ENCODE measurements at places on chromosomes 16 and 17.

GRCh38 chr16:12614662-12615278 is 188.9 kb downstream of the CPPED1 start:
- no peak for DNase-seq

GRCh38 chr16:77965346-77965745 is 57.0 kb upstream of the CLEC3A start:
- no peak for DNase-seq

DNA sequence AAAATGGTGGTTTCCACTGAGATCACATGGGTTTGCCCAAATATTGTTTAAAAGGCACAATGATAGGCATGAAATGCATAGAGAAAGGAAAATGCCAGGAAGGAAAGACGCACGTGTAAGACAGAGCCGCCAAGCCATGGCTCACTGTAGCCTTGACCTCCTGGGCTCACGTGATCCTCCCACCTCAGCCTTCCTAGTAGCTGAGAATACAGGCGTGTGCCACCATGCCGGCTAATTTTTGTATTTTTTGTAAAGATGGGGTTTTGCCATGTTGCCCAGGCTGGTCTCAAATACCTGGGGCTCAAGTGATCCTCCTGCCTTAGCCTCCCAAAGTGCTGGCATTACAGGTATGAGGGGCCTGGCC is 4.0 kb downstream of the BHLHA9 start:
- no peak for DNase-seq

GRCh38 chr16:6157806-6158205 is 1060.2 kb upstream of the EEF2KMT start:
- no peak for DNase-seq

DNA sequence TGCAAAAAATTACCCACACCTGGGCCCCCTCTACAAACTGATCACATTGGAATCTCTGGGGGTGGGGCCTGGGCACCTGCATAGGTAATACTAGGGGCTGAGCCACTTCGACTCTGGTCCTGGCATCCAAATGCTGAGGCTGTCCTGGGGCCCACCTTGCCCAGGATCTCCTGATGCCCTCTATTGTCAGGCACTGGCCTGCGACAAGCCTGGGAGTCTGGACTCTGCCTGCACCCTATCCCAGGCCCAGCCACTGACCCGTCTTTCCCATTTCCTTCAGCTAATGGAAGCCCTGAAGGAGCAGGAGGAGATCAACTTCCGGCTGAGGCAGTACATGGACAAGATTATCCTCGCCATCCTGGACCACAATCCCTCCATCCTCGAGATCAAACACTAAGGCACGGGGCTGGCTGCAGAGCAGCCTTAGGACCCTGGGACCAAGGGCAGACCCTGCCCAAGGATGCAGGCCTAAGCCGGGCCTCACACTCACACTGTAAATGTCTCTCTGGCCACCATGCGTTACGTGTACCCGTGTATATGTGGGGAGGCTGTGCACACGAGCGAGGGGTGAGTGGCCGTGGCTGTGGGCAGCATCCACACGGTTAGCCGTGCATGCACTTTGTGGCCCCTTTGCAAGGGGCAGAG is 140.0 kb downstream of the RAB11FIP4 start:
- DNase-seq: no peak

DNA sequence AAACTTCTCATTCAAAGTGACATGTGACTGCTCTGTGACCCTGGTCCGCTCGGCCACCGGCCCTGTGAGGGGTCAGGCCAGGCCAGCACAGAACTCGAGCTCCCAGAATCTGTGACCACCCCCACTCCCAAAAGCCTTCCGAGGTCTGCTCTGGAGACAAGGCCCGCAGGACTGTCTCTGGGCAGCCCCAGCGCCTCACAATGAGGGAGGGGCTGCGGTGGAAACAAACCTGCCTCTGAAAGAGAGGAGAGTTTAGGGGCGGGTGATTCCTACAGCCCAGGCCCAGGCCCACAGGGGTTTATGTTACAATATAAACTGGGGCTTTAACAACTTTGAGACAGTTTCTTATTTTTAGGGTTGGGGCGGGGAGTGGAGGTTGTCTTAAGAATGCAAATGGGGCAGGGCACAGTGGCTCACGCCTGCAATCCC is 19.9 kb downstream of the IGFBP4 start:
- DNase-seq: no peak

GRCh38 chr16:12229759-12230594 is 253.4 kb downstream of the SNX29 start:
- peak; percentile 83 for DNase-seq

DNA sequence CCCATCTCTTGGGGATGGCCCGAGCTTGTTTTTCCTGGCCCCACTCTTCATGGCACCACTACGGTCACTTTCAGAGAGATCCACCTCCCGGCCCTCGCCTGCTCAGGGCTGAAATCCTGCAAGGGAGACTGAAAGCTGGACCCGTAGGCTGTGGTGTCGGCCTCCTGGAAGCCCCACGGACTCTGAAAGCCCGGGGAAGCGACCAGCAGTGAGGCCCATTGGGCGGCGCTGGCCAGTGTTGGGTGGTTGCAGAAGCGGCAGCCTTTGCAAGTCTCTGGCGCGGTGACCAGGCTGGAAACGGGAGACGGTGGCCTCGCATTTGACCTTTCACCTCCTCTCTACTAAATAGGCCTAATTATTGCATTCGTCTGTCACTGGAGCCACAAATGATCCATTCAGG is 186.0 kb upstream of the FOXF1 start:
- DNase-seq: no peak

DNA sequence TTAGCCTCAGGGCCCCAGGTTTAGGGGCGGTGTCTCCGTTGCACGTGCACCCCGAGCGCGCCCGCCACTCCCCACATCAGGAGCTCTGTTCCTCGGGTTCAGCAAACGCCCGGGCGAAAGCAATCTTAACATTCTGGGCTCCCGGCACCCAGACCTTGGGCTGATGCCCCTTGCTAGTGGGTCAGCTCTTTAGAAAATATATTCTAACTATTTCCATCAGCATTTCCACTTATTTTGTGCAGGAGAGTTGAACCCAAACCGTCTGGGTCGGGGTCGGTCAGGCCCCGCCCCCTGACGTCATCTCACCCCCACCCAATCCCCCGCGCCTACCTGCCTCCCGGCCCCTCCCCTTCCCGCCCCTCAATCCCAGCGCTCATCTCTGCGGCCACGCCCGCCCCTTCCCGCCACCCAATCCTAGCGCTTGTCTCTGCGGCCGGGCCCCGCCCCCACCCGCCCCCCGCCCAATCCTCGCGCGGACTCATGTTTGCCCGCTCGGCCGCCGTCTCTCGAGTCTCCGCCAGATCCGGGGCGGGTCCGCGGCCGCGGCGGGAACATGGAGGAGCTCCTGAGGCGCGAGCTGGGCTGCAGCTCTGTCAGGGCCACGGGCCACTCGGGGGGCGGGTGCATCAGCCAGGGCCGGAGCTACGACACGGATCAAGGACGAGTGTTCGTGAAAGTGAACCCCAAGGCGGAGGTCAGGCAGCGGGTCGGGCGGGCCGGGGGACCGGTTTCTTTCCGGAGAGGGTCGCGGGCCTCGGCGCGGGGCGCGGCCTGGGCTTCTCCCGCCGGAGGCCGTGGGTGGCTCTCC is at the start of gene FN3KRP:
TSS of gene FN3KRP (plus strand) at position 504 of the 808 bp plus-strand sequence. CDS start at position 554, 50 bp downstream.
- peak; percentile 91 for DNase-seq

DNA sequence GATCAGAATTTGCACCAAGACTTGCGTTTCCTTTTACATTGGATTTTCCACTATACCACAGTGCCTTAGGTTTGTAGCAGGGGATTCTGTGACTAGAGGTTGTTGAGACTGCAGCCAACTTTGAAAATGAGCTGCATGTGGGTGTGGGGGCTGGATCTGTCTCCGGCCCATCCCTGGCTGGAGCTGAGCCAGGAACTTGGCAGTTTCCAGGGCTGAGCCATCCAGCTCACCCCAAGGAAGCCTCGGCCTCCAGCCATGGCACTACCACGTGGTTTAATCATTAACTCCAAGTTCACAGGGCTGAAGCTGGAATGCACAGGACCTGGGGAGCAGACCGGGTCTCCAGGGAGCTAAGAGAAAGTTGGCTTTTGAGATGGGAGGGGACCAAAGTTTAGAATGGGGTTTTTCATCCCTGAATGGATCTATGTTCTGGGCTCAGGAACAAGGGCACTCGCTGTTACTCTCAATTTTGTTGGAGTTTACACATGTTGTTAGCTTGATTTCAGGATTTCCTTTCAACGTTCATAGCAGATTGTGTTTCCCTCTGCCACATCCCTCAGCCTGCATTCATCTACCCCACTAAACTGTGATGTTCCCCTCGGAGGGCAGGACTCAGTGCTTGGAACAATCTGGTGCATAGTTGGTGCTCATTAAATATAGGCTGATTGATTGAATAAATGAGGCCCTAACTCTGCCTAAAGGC is 42.3 kb upstream of the HNF1B start:
- no peak for DNase-seq

- DNase-seq: no peak
These were observed 31.0 kb upstream of the CNEP1R1 start for GRCh38 chr16:49994006-49994405.

DNA sequence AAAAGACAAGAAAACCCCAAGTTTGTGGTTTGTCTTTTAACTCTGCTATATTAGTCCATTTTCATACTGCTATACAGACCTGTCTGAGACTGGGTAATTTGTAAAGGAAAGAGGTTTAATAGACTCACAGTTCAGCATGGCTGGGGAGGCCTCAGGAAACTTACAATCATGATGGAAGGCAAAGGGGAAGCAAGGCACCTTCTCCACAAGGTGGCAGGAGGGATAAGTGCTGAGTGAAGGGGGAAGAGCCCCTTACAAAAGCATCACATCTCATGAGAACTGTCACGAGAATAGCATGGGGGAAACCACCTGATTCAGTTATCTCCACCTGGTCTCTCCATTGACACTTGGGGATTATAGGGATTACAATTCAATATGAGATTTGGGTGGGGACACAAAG is 13.5 kb upstream of the ADAM11 start:
- DNase-seq: no peak

DNA sequence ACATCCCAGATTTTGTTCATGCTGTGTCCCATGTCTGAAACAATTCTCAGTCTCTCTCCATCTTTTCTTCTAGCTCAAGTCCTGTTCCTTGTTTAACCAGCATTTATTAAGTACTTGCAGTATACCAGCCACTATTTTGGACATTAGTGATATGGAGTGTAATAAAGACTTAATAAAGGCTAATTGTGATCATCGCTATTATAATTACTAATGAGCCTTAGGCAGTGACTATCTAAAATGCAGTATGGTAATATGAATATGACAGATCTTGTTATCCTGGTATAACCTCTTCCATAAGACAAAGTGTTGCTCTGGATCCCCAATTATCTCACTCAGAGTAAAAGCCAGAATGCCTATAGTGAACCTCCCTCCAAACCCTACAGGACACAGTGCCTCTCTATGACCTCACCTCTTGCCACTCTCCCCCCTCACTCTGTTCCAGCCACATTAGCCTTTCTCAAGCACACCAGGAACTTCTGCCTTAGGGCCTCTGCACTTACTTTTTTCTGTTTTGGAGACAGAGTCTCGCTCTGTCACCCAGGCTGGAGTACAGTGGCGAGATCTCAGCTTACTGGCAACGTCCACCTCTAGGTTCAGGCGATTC is 1.8 kb upstream of the FLOT2 start:
- no peak for DNase-seq

- no peak for DNase-seq
These were observed 904.8 kb downstream of the CDH8 start for GRCh38 chr16:61131447-61131846.

- peak; percentile 43 for DNase-seq
These were observed 1.2 kb upstream of the FDXR start for GRCh38 chr17:74873874-74874614.

- no peak for DNase-seq
These were observed 36.4 kb upstream of the SLC12A3 start for GRCh38 chr16:56828647-56829046.

DNA sequence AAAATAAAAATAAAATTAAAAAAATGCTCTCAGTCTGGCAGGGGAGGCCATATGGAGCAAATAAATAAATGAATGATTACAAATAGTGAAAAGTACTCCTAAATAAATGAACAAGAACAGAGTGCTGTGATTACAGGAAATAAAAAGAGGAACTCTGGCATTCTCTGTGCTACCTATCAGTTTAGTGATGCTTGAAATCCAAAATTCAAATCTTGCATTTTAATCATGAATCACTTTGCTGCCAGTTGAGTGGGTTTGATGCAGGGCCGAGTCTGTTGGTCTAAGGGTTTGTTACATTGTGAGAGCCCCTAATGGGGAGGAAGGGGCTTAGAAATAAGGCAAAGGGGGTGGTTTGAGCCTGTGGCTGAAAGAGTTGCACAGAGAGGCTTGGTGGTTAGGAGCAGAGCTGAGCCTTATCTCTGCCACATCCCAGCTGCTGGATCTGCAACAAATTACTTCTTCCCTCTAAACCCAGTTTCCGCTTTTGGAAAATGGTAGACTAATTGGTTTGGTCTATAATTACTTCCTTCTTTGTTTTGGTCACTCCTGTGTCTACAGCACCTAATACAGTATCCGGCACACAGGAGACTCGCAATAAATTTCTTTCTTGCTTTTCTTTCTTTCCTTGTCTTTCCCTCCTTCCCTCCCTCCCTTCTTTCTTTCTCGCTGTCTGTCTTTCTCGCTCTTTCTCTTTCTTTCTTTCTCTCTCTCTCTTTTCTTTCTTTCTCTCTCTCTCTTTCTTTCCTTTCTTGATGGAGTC is 6.3 kb upstream of the ABCC1 start:
- DNase-seq: no peak

- DNase-seq: no peak
These were observed 3.0 kb upstream of the BCAR1 start for GRCh38 chr16:75254359-75254837.

- no peak for DNase-seq
These were observed 506.2 kb downstream of the WWOX start for GRCh38 chr16:78605548-78606101.

GRCh38 chr17:52011064-52011463 is 147.4 kb downstream of the CA10 start:
- DNase-seq: no peak

GRCh38 chr17:80826346-80826954 is 165.2 kb upstream of the CHMP6 start:
- no peak for DNase-seq

GRCh38 chr16:78050734-78051400 is 28.5 kb downstream of the CLEC3A start:
- no peak for DNase-seq

DNA sequence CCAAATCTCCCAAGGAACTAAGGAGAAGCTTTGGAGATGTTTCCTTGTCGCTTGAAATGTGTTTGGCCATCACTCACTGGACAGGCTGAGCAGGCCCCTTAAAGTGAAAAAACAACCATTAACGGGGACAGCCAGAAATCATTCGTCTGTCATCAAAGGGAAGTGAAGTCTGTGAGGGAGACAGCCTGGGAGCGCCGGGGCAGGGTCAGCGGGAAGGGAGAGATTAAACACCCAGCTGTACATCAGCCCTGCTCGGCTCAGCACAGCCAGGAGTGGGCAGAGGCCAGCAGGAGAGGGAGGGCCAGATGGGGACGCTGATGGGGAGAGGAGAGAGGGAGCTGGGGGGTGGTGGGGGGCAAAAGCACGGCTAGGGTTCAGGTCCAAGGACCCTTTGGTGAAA is 105.1 kb downstream of the SDK2 start:
- DNase-seq: no peak

Measured in NCI-H1092 treated with DMSO at 0.1 percent for 48 hours (cell line).